ENCODE measurements at places on chromosomes 1 and 21.

- no peak for DNase-seq
Measured at GRCh38 chr1:155134322-155134721, 1.3 kb upstream of the SLC50A1 start.

DNA sequence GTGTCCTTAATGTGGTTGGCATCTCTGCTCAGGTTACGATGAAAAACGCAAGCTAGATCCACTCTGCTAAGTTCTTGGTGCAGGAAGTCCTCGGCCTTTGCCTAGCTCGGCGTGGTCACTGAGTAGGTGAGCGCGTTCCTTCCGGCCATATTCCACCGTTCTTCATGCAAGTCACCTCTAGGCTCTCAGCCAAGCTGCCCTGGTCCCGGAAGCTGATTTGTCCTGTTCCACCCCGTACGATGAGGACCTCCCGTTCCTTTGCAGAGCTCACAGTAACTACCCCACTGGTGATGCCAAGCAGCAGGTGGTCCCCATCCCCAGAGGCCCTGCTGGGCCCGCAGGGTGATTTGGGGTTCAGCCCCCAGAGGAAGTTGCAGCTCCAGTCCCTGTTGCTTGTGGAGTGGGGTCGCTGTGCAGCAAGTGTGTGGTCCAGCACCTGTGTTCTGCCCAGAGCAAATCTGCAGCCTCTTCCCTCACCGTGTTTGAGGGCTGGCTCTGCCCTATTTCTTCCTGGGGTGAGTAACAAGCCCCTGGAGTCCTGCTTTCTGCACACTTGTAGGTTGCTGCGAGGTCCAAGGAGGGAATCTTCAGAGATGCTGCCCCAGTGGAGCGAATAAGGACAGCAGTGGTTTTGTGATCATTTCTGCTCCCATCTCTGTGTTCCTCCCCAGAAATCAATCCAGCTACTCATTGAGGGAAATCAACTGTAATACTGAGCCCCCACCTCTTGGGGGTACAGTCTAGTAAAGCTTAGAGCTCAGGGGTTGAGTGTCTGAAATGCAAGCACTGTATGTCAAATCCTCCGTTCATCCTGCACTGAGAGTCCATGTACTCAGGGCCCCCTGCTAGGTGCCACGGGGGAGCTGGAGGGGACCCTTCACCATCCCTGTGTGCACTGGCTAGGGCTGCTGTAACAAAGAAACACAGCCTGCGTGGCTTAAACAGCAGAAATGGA lies 2.3 kb downstream of the UMODL1 start:
- DNase-seq, result no peak

DNA sequence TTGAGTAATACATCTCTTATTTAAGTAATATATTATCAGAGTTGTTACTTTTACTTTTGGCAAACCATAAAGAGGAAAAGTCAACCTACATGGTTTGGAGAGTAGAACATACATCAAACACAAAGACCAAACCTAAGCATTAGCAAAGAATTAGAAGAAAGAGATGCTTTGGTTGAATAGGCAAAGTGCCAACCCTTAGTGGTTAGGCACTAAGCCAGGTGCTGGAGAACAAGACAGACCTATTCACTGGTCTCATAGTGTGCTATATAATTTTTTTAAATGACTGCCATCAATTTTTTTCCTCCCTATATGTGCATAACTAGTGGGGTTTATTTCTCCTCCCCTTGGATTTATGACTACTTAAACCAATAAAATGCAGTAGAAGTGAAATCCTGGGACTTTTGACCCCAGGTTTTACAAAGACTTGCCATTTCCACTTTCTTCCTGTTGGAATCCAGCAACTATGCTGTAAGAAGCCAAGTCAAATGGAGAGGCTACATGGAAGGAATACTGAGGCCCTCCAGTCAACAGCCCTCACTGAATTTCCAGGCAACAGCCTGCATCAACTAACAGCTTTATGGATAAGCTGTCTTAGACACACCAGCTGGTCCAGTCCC lies 69.8 kb upstream of the HAO2 start:
- no peak for DNase-seq

GRCh38 chr1:183070923-183071618 lies 47.9 kb downstream of the LAMC1 start:
- no peak for DNase-seq

DNA sequence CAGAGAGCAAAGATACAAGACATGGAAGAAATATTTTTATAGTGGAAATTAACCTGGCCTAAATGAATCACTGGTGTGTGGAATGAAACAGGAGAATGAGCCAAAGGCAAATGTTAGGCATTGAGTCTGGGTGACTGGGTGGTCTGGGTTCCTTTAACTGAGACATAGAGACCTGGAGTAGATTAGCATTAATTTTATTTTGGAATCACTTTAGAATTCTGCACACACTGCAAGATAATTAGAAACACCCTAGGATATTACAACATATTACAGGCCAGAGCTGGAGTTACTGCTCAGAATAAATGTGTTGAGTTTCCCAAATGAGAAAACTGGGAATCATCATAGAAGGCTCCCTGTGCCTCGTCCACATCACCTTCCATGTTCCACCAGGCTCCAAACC lies 85.5 kb downstream of the PLPPR5 start:
- DNase-seq, result no peak

GRCh38 chr1:46556822-46557221 lies 5.4 kb upstream of the KNCN start:
- DNase-seq, result no peak

- DNase-seq, result no peak
Measured at GRCh38 chr1:232856541-232856940, 51.3 kb downstream of the MAP10 start.

- no peak for DNase-seq
Measured at GRCh38 chr1:39204441-39205081, at the start of gene MACF1. TSS of gene MACF1 (plus strand) at chr1:39204695. CDS start at chr1:39205023, 328 bp downstream.

DNA sequence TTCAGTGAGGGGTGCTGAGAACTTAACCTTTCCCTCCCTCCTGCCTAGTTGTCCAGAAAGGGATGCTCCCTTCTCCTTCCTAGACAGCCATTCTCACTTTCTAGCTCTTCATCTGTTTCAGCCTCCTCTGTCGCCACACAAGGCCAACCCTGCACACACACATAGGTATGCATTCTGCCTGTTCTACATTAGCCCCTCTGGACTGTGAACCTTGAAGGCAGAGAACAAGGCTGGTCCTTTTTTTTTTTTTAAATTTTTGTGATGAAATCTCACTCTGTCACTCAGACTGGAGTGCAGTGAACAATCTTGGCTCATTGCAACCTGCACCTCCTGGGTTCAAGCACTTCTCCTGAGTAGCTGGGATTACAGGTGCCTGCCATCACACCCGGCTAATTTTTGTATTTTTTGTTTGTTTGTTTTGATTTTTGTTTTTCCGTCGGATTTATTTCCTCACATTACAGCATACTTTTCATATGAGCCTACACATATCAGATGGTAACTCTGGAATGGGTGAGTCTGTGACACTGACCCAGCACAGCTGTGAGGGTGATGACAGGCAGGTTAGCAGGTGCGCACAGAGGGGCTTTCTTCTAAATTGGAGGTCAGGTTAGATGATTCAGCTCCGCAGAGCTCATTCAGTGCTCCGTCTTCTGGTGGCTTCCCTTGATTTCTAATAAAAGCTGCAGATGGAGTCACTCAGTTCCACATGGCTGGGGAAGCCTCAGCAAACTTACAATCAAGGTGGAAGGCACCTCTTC lies 4.9 kb upstream of the AKR1A1 start:
- DNase-seq, result no peak

- no peak for DNase-seq
Measured at GRCh38 chr1:228434689-228435088, 18.0 kb upstream of the TRIM17 start.

DNA sequence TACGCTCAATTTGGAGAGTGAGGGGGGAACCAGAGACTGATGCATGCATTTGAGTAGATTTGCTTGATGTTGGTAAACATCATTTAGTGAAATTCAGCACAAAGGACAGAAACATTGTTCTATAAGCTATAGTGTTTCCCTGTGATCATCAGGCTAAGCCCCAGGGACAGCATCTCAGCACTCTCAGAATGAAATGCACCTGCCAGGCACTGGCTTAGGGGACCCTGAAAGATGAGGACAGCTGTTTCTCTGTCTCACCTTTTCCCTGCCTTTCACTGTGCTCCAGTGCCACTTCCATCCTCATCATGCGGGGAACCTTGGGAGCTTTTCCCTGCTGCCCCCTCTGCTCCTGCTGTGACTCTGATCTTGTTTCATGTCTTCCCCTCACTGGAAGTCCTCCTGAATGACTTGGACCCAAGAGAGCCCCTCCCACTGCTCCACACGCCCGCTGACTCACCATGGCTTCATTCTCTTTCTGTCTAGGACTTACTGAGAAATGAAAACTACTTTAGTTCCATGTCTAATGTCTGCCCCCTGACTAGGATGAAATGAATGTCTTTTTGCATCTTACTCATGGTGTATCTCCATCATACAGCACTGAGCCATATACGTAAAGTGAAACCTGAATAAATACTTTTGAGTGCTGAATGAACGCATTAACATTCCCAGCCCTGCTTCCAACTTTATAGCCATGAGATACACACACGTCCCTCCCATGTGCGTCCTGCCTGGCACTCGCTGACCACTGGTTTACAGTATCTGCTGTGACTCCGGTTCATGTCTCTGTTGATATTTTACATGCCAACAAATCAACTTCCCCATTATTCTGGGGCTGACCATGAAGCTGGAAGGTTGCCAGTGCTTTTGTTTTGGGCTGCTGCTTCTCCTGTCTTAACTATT lies 182.0 kb downstream of the PCP4 start:
- DNase-seq, result no peak

DNA sequence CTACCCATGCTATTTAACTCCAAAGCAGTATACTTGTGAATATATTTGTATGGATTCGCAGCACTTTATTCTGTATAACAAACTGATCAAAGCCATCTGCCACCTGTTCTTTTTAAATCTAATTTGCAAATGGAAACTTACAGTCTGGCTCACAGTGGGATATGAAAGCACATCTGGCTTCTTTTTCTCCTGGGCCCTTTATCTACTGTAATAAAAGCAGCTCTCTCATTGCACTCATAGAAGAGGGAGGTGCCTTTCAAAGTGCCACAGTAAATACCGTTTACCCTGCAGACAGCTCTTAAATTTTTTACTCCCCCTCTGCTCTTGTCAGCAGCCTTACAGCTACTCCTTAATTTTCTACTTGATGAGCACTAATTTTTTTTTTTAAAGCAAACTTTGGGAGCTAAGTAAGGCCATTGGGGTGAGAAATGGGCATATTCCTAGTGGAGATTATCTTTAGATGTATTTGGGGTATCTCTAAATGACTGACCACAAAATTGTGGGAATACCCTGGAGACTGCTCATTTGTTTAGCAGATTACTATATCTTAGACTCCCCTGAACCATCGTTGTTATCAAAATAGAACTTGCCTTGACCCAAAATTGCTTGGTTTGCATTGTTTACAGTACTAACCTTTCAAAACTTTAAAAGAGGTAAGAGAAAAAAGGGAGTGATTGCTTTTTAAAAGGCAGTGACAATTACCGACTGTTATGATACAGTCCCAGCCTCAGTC lies 110.1 kb downstream of the VPS13D start:
- no peak for DNase-seq

DNA sequence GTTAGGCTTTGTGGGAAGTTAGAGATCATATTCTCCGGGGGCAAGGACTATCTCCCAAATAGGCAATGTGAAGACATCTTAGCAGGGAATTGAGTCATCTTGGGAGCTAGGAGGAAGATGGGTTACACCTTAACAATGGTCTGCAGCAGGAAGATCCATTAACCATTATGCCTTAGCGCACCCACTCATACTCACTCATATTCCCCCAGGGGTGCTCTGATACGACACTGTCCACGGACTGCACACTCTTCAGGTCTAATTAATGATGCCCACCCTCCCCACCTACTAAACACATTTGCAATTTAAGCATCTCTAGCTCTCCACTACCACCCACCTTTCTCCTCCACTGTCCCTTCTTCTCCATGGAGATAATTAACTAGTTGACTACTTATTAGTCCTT lies 857 bp upstream of the AK5 start:
- no peak for DNase-seq

- DNase-seq, result no peak
Measured at GRCh38 chr1:9233241-9233941, 1.2 kb upstream of the H6PD start.

DNA sequence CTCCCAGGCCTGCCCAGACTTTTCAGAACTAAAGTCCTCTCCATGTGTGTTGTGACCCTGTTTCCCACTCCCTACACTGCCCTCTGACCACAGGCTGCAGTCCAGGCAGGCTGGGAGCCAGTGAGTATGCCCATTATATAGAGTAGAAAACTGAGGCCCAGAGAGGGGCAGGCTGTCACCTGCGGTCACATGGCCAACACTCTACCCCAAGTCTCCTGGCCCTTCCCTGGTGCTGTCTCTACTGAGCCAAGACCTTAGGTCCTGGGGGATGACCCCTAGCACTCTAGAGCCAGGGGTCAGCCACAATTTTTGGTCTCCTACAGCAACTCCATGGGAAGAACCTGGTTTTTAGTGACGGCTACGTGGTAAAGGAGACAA lies 30.8 kb downstream of the RPS6KA1 start:
- DNase-seq, result no peak

DNA sequence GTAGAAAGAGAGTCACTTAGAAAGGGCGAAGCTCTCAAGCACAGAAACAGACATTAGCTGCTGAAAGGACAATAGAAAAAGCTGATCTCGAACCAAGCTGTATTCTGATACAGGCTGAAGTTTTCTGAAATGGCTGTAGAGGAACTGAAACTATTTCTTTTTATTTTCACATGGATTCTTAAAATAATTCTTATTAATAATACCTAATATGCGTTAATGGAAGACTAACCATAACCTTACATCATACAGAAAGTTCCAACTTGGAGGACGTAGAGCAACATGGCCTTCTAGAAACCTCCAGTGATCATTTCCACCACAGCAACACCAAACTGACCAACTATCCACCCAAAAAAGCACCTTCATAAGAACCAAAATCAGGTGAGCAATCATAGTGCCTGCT lies 52.8 kb upstream of the ACADM start:
- no peak for DNase-seq

DNA sequence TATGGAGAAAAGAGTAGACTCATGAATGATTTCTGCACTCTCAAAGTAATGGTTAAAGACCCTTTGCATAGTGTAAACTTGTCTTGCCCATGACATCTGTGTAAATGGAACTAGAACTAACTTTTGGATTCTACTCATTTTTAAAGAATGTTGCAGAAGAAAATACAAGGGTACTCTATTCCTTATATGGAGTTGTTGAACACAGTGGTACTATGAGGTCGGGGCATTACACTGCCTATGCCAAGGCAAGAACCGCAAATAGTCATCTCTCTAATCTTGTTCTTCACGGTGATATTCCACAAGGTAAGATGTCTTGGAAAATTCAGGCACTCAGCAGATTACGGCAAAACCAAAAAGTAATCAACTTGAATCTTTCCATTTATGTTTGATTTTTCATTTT lies 19.8 kb downstream of the CCT8 start:
- no peak for DNase-seq

- peak; percentile 32 for DNase-seq
Measured at GRCh38 chr1:107430540-107431228, 289.8 kb downstream of the NTNG1 start.

- DNase-seq, result no peak
Measured at GRCh38 chr21:45255381-45256020, 32.2 kb downstream of the POFUT2 start.

GRCh38 chr1:119587341-119587740 lies 60.7 kb downstream of the ZNF697 start:
- no peak for DNase-seq

Data from activated naive CD4-positive, alpha-beta T cell treated with anti-CD3 and anti-CD28 coated beads, Interleukin-2, amount 50 U/mL, for 72 hours (primary cell).